CD4-positive, alpha-beta T cell treated with Interleukin-6 for 4 hours (primary cell): ENCODE measurements at places on chromosomes 4 and X.

- no peak for DNase-seq
Observed at GRCh38 chrX:102684772-102685520, 27.3 kb upstream of the GPRASP2 start.

- no peak for DNase-seq
Observed at GRCh38 chr4:125368671-125369081, 53.9 kb downstream of the FAT4 start.

GRCh38 chrX:72306085-72306801 is 529 bp upstream of the CITED1 start:
- DNase-seq, result no peak

GRCh38 chr4:183185018-183185417 is 86.0 kb downstream of the WWC2 start:
- no peak for DNase-seq

DNA sequence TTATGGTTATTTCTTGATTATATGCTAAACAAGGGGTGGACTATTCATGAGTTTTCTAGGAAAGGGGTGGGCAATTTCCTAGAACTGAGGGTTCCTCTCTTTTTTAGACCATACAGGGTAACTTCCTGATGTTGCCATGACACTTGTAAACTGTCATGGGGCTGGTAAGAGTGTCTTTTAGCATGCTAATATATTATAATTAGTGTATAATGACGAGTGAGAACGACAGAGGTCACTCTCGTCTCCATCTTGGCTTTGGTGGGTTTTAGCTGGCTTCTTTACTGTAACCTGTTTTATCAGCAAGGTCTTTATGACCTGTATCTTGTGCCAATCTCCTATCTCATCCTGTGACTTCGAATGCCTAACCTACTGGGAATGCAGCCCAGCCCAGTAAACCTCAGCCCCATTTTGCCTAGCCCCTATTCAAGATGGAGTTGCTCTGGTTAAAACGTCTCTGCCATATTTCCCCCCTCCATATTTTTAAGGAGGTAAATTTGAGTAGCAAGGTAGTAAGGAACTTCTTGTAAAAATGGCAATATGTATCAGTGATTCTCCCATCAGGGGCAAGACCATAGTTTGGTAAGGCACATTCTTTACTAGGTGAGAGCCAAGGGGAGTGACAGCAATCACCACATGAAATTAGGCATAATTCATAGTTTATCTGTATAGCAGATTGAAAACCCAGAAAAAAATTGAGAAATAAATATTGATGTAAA is 2.6 kb downstream of the CXCL2 start:
- DNase-seq, result no peak

GRCh38 chrX:48933757-48934156 is 14.9 kb upstream of the PIM2 start:
- DNase-seq, result no peak

- DNase-seq, result no peak
Observed at GRCh38 chr4:33625748-33626147, 2618.6 kb downstream of the ARAP2 start.

DNA sequence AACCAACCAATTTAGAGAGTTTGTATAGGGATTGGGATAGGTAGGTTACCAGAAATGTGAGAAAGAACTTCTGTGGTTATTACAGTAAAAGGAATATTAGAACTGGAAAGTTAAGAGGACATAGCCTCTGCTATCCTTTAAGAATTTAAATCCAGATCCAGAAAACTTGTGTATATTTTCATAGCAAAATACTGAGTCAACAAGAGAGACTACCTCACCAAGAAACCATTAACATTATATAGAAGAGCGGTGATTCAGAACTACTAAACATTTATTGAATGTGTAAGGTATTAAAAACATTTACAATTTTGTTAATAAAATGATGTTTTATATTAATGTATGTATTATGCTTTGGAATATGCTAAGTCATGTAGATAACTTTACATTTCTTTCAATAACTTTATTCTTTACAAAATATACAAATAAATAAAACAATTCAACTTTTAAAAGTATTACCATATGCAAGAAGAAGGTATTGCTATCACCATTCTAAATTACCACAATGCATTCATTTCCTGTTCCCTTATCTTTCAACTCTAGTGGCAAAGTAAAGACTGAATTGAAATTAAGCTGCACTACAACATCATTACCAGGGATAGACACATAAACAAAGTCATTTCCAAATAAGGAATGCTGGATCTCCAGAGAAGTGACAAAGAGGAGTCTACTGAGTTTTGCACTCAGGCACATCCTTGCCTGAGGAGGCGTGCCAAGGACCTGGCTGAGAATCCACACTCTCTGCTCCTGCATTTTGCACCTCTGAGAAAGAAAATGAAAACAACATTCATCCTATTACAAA is 6.1 kb upstream of the BDH2 start:
- no peak for DNase-seq

DNA sequence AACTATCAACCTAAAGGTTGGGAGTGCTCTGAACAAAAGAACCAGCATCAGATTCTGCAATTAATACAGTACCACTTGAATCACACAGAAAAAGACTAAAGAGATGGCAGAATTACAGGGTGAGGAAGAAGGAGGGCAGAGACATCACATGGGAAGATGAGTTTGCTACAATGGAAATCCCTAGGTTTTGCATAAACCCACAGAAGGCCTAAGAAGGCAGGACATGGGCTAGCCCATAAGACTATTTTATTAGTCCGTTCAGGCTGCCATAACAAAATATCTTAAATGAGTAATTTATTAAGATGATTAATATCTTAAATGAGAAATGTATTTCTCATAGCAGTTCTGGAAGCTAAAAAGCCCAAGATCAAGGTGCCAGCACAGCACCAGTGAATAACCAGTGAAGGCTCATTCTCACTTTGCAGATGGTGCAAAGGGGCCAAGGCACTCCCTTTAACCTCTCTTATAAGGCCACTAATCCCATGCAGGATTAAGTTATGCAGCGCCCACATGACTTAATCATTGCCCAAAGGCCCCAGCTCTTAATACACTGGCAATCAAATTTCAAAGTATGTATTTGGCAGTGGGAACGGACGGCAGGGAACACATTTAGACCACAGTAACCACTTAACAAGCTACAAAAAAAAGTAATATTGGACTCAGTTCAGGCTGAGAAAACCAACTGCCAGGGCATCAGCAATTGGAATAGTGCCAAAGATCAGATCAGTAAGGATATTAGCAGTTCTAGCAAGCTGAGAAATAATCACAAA is 47.6 kb upstream of the NEUROG2 start:
- no peak for DNase-seq

GRCh38 chrX:135649029-135649428 is 64.4 kb upstream of the CT45A1 start:
- no peak for DNase-seq

GRCh38 chr4:103664436-103665075 is 55.2 kb downstream of the TACR3 start:
- DNase-seq, result no peak

- DNase-seq, result no peak
Observed at GRCh38 chr4:120517966-120518365, 404.6 kb downstream of the PRDM5 start.

DNA sequence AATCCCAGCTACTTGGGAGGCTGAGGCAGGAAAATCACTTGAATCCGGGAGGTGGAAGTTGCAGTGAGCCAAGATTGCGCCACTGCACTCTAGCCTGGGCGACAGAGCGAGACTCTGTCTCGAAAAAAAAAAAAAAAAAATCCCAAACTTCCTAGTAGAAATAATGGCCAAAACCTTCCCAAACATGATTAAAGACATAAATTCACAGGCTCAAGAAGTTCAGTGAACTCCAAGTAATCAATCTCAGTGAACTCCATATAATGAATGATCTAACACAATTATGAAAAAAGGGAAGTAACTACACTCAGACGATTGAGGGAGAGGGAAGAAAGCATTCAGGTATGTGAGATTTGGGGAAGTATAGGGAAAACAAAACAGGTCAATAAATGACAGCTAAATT is 6.5 kb downstream of the FUNDC1 start:
- DNase-seq, result no peak

DNA sequence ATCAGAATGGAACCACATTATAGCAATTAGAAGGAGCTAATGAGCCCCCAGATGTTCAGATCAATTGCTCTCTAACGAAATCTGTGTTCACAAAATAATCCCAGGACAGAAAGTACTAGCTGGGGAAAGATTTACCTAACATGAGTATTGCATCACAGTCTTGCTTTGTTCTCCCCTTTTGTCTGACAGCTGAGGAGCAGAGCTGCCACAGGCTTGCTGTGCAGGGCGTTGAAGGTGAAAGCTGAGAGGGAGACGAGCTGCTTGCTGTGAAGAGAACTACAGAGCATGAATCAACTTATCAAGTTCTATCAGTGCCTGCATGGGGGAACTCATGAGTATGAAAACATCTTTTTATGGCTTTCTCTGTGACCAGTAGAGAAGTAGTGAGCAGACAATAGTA is 441.2 kb downstream of the CENPC start:
- DNase-seq, result no peak

DNA sequence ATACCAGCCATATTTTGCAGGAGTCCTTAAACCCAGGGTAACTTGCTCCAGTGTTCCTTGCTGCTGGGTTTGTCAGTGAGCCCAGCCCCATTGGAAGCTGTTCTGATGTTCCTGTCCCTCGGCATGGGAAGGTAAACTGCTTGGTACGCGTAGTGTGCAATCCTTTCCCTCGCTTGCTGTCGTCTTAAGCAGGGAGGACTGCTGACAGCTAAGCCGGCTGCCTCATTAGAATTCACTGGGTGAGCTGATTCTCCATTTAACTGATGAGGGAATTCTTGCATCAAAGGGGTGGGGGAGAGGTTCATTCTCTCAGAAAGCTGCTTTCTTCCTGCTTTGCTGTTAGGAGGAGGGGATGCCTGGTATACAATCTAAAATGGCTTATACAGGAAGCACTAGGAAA is 164.6 kb downstream of the MID1IP1 start:
- no peak for DNase-seq

GRCh38 chr4:15935504-15936402 is 2.8 kb downstream of the FGFBP1 start:
- no peak for DNase-seq

DNA sequence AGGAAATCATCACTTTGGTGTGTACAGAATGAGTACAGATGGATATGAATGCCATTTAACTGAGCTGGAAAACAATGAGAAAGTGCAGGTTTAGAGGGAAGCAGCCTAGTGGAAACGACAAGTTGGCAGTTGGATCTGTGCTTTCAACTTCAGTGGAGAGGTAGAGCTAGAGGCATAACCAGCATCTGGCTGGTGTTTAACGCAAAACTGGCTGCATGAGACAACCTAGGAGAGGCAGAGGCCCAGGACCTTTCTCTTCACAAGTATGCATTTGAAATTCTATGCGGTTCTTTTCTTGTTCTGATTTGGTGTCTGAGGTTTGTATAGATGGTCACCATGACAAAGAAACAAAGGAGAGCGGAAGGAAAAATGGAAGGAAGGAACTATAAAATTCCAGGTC is 63.1 kb downstream of the ANXA5 start:
- no peak for DNase-seq

DNA sequence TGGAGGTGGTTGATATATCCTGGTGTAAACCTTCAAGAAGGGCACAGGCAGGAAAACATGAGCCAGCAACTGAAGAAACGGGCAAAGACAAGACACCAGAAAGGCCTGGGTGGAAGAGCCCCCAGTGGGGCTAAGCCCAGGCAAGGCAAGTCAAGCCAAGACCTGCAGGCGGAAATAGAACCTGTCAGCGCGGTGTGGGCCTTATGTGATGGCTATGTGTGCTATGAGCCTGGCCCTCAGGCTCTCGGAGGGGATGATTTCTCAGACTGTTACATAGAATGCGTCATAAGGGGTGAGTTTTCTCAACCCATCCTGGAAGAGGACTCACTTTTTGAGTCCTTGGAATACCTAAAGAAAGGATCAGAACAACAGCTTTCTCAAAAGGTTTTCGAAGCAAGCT is 7.2 kb downstream of the ZFP42 start:
- DNase-seq, result no peak

- no peak for DNase-seq
Observed at GRCh38 chr4:8332891-8333331, 63.4 kb downstream of the HTRA3 start.
